Activated CD4-positive, alpha-beta T cell treated with anti-CD3 and anti-CD28 coated beads, Interleukin-10, Interleukin-2, amounts not matched to agents 100 ng/mL and 50 ng/mL, durations not matched to agents 16 hours and 8 hours (primary cell): ENCODE measurements at places on chromosomes 1 and 21.

DNA sequence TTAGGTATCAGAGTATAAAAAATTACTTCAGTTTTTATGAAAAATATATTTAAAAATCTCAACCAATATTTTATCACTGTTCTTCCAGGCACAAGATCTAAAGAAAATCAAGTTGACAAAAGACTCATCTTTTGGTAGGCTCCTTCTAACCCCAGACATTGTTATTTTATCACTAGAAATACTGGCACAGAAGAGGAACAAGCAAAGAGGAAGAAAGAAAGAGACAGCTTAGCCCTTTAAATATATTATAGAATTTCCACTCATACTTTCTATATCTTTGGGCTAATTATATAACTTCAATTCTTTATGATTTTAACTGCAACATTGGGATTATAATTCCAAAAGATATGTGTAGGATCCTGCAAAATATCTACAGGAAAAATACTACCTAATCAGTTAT is 32.4 kb downstream of the SPTA1 start:
- no peak for DNase-seq

DNA sequence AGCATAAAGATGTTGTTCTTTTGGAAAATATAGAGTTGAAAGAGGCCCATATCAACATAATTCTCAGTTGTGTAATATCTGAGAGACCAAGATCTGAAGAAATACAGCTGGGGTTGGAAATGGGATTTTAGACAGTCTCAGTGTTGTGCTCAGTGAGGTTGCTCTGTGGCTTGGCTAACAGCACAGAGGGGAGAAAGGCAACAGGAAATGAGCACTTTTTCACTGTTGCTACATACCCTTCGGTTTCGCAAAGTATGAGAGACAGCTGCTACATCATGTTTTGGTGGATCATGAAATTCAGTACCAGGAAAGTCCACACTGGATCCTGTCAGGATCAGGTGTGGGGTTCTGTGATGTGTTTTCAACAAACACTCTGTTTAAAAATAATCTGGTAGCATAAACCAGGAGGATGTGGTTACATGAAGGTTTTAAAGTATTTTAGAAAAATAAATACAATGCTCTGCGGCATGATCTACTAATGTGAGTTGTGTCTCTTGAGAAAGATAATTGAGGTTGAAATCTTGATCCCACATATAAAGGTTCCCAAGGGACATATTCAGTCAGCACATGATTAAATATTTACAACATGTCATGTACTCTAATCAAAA is 7.0 kb upstream of the GPR88 start:
- peak; percentile 68 for DNase-seq

- DNase-seq: no peak
Observed at GRCh38 chr1:15007842-15008241, 145.7 kb upstream of the TMEM51 start.

DNA sequence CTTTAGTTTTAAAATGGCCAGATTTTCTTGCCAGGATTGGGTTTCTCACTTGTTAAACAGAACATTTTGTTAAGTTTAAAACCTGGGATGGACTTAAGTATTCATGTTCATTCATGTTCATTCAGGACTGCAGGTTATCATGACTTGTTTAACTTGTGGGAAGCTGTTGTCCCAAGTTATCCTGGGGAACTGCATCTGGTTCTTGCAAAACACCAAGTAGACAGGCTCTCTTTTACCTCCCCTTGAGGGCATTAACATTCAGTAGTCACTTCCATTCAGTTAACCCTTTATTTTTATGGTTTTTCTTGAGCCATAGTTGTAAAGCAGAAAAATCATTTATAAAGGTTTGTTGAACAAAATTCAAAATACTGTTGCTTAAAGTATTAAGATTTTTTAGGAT is 8.1 kb downstream of the SOD1 start:
- no peak for DNase-seq

DNA sequence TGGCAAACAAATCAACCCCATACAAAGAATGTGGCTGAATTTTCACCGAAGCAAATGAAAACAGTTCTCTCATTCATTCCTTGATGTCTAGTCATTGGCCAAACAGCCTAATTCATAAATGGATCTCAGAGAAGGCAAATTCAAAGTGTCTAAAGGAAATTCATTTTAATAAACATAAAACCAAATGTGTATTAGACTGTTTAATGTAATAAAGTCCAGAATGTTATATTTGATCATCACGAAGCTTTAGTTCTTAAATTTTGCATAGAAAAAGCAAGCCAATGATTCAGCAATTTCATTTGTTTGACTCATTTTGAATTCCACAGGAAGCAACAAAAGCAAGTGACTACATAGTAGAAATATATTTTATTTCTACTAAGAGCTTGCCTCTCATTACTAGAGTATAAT is 379.2 kb upstream of the ADAMTS5 start:
- DNase-seq: no peak

- DNase-seq: peak; percentile 77
Observed at GRCh38 chr1:234722904-234723720, 113.1 kb upstream of the IRF2BP2 start.
